ENCODE measurements at places on chromosomes 12 and 14. TPM values are rescaled to one million over a fixed set of nuclear protein-coding genes. Genes with fewer than 3 reads are reported as not detected.

KITLG gene
- 6.5 TPM for total RNA-seq

PRMT5 gene
- total RNA-seq: 36.5 TPM

MDGA2 gene
- 0.15 TPM for total RNA-seq

MUCL1 gene
- total RNA-seq: not detected

ADGRD1 gene
- 97.6 TPM for total RNA-seq

DNA sequence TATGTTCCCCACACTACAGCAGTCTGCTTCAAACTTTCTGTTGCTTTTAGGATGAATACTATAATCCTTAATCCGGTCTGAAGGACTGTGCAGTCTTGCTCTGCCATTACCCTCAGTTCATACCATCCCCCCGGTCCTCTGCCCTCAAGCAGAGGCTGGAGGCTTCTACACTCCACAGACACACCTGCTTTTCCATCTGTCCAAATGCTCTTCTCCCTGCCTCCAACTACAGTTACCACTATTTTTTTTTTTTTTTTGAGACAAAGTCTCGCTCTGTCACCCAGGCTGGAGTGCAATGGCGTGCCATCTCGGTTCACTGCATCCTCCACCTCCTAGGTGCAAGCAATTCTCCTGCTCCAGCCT lies 19.3 kb upstream of the KCNH3 start:
- H3K27ac ChIP-seq: no peak overlapping the region
- H3K27me3 ChIP-seq: no peaks in the 10 kb centered on the region
- DNase-seq: no peak
- no peaks in the 10 kb centered on the region for H3K36me3 ChIP-seq
- H3K4me1 ChIP-seq: no peaks in the 10 kb centered on the region

DNA sequence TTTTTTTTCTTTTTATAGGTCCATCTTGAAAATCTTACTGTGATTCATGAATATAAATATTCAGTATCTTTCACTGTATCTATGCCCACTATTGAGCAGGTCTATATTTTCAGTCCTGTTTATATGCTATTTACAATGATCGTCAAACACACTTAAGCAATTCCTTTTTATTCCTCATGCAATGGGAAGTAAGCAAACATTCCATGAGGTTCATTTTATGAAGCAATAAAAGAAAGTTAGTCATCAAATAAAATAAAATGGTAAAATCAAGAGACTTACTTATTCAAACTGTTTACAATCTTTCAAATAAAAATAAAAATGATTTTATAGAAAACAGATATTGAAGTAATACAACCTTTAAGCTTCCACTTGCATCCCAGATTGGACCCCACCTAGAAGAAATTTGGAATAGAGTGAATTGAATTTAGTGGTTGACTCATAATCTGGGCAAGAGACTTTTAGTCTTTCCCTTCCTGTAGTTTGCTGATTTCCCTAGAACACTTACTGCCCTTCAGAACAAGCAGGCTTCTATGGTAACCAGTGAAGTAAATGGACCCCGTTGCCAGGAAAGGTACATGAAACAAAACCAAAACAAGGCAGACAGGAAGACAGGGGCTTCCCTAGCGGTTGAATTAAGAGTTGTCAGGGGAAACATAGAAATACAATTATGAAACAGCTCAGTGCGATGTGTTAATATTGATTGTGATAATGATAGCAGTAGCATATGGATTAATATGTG lies 241.0 kb upstream of the ATP2B1 start:
- no peaks in the 10 kb centered on the region for H3K27me3 ChIP-seq
- no peak overlapping the region for H3K4me3 ChIP-seq
- no peak for DNase-seq
- no peaks in the 10 kb centered on the region for H3K36me3 ChIP-seq

- no peak overlapping the region for H3K27ac ChIP-seq
- no peak overlapping the region for H3K4me3 ChIP-seq
- no peaks in the 10 kb centered on the region for H3K4me1 ChIP-seq
- no peak for DNase-seq
- H3K36me3 ChIP-seq: no peaks in the 10 kb centered on the region
- H3K27me3 ChIP-seq: no peaks in the 10 kb centered on the region
Observed at GRCh38 chr12:59121451-59121850, 201.1 kb upstream of the LRIG3 start.

DNA sequence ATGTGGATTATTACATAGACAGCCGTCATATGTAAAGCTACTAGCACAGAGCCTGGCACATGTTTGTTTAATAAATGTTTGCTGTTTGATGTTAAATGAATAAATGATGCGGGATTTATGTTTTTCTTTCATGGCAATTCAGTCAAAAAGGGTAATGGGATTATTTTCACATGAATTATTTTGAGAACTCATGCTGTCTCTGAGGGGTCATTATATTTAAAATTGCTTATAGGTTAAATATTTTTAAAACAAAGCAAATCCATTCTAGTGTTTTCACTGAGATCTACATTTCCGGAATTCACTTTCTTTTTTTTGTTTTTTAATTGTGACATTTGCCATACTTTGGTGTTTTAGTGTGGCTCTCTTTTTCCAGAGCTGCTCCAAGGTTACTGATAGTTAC lies 5.3 kb downstream of the RAB21 start:
- no peak overlapping the region for H3K4me3 ChIP-seq
- no peaks in the 10 kb centered on the region for H3K27me3 ChIP-seq
- H3K4me1 ChIP-seq: peaks cover 3% of the 10 kb centered on the region
- no peak overlapping the region for H3K27ac ChIP-seq

DNA sequence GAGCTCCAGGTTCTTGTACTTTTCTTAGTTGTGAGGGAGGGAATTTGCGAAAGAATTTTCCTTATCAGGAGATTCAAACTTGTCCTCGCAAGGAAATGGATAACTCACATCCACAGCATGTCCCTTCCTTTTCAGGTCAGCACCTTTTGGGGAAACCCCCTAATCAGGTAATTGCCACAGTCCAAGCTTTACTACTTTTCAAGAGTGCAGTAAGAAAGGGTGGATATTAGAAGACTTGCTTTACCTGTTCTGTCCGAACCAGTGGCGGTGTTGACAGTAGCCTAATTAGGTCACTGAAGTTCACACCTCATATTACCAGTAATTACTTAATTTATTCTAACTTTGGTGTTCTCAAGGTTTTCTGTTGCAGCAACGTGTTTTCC lies 6.7 kb upstream of the C12orf50 start:
- H3K36me3 ChIP-seq: no peaks in the 10 kb centered on the region
- DNase-seq: no peak
- peaks cover 3% of the 10 kb centered on the region for H3K4me1 ChIP-seq

Data from aorta (tissue), 5 donors.